WTC11 (cell line): ENCODE measurements at places on chromosomes 16 and 17. TPM values are rescaled to one million over a fixed set of nuclear protein-coding genes. Genes with fewer than 3 reads are reported as not detected.

- H3K4me3 ChIP-seq = no peak overlapping the region
- no peak for DNase-seq
- peaks cover 3% of the 10 kb centered on the region; the same call in 1 of the 2 replicates for H3K36me3 ChIP-seq
- H3K27me3 ChIP-seq = peaks cover 62% of the 10 kb centered on the region
These were observed 1.7 kb upstream of the DPH1 start for GRCh38 chr17:2028234-2028614.

DNA sequence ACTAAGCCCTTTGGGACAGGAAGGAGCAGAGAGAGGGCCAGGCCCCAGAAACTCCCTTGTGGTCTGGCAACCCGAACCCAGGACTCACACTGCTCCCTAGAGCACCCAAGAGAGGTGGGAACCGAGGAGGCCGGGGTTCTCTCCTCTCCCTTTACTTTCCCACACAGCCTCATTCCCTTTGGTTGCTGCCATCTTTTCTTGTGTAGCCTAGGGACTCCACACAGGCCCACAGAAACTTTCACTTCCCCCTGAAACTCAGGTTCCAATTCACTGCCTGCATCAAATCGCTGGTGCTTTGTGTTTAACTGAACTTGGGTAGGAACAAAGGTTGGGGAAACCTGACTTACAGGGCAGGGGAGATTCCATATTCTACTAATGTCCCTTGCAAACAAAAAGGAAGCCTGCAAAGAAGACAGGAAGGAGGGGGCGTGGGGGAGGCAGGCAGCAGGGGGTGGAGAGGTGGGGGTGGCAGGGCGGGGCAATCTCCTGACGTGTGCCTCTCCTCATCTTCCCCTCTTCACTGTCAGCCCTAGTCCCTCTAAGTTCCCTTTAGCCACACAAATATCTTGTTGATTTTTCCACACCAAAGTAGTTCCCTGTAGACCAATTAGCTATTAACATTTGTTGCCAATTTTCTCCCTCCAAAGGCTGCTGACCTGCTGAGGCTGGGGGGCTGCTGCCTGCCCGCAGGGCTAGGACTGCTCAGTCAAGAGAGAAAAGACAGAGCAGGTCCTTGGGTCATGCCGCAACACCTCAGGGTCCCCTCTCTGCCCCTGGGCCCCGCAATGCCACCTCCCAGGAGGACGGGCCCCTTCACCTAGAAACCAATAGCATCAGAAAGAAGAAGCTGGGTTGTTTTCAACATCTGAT lies 8.0 kb downstream of the ST3GAL2 start:
- H3K36me3 ChIP-seq = peaks cover 9% of the 10 kb centered on the region; the same call in 1 of the 2 replicates
- peak overlapping the region; percentile 99 for H3K27ac ChIP-seq
- no peak for DNase-seq
- peaks cover 68% of the 10 kb centered on the region for H3K4me1 ChIP-seq
- peak overlapping the region; percentile 48 for H3K4me3 ChIP-seq

GRCh38 chr16:48911700-48912099 lies 301.7 kb upstream of the N4BP1 start:
- H3K4me3 ChIP-seq = no peak overlapping the region
- H3K27me3 ChIP-seq = no peaks in the 10 kb centered on the region
- DNase-seq = no peak
- no peaks in the 10 kb centered on the region for H3K36me3 ChIP-seq

DNA sequence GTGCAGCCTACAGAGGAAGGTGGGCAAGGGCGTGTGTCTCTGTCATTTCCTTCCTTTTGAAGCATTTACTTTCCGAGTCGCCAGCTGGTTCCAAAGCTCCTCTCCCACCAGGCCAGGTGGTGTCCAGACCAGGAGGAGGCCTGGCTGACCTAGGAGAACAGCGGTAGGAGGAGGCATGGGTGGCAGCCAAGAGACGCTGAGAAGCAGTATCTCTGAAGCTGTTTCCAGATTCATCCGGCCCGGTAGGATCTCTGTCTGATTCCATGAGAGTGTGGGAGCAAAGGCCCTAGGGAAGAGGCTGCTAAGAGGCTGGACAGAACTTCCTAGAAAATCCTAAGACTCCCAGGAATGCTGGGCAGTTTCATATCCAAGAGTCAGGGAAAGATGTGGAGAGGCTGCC lies 20.3 kb downstream of the MEOX1 start:
- H3K4me1 ChIP-seq = peaks cover 18% of the 10 kb centered on the region
- no peak overlapping the region for H3K4me3 ChIP-seq
- H3K27me3 ChIP-seq = peaks cover 3% of the 10 kb centered on the region
- DNase-seq = no peak
- H3K27ac ChIP-seq = no peak overlapping the region

GRCh38 chr16:56647641-56648431 lies 3.9 kb upstream of the MT1B start:
- peaks cover 100% of the 10 kb centered on the region for H3K27me3 ChIP-seq
- H3K4me3 ChIP-seq = peak overlapping the region; percentile 33
- DNase-seq = peak; percentile 58
- peaks cover 16% of the 10 kb centered on the region for H3K4me1 ChIP-seq
- H3K36me3 ChIP-seq = no peaks in the 10 kb centered on the region

- H3K27ac ChIP-seq = no peak overlapping the region
- peaks cover 24% of the 10 kb centered on the region for H3K4me1 ChIP-seq
- no peak for DNase-seq
- no peaks in the 10 kb centered on the region; the same call in 1 of the 2 replicates for H3K27me3 ChIP-seq
- H3K4me3 ChIP-seq = no peak overlapping the region
These were observed 242.6 kb upstream of the CIBAR2 start for GRCh38 chr16:85354686-85355514.

GRCh38 chr17:15381707-15382106 lies 40.3 kb upstream of the TEKT3 start:
- H3K4me3 ChIP-seq = no peak overlapping the region
- DNase-seq = no peak
- peaks cover 11% of the 10 kb centered on the region for H3K4me1 ChIP-seq

The TEKT1 gene
- total RNA-seq = 0.37 TPM in 1 of 3 replicates, not detected in the others

The MYL4 gene
- total RNA-seq = 0.50 TPM in 1 of 3 replicates, not detected in the others
